ENCODE measurements at places on chromosomes 1 and 21.

DNA sequence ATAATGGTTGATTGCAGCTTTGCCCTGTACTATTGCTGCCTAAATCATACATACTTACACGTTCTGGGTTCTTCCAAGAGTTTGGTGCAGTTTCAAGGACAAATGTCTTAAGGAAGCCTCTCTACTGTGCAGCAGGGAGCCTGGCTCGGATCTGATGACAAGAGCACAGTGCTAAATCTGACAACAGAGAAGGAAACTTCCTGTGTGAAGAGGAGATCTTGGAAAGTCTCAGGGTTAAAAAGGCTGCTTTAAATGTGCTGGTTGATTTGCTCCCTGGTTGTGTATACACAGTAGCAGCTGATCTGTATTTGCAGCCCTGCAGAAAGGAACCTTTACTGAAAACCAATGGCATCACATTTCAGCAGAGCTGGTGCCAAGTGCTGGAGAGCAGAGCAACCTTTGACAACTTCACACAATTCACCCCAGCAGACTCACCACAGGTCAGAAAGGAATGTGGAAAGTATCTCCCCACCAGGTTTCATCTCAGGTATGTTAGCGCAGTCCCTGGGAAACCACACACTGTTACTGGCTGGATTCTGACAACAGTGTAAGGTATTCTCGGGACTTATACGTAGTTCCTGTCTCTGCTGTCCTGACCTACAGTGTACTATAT lies 355.0 kb upstream of the ESRRG start:
- no peak for DNase-seq

DNA sequence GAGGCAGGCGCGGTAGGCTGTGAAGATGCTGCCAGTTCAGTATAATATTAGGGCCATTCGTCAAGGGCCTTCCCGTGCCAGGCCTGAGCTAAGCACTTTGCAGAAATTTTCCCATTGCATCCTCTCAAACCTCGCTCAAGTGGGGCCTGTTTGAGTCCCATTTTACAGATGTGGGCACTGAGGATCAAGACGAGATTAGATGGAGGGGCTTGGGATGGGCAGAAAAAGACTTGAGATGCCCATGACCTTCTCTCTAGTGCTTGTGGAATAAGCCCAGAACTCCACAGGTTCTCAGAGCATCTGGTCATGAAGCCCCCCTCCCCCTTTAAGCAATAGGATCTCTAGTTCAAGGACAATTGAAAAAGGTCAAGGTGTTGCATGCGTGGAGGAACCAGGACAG lies 9.9 kb downstream of the EPHA8 start:
- no peak for DNase-seq

DNA sequence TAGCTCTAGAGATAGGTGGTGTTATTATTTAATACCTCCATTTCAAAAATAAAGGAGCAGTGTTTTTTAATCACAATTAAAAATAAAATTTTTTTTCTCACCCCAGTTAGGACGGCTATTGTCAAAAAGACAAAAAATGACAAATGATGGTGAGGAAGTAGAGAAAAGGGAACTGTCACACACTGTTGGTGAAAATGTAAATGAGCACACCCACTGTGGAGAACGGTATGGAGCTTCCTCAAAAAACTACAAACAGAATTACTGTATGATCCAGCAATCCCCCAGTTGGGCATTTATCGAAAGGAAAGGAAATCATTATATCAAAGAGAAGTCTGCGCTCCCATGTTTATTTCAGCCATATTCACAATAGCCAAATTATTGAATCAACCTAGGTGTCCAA lies 148.7 kb upstream of the NR5A2 start:
- DNase-seq, result no peak

GRCh38 chr1:231397886-231398671 lies 24.0 kb downstream of the EGLN1 start:
- DNase-seq, result no peak

DNA sequence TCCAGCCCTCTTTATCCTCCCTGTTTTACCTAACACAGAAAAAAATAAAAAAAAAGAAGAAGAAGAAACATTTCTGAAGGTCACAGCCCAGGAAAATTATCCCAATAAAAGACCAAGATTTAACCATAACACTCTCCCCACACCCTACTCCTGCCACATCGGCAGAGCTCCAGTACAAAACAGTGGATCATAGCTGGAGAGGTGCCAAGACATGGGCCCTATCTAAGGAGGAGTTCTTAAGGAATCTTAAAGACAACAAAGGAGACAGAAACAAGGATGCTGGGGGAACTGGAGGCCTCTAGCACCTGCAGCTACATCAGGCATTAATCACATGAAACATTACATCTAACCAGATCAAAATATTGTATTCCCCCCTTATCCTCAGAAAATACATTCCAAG lies 432.8 kb downstream of the MATN1 start:
- DNase-seq, result no peak

- no peak for DNase-seq
These were observed 23.2 kb upstream of the CLDN17 start for GRCh38 chr21:30189773-30190172.

- no peak for DNase-seq
These were observed 595 bp upstream of the DDR2 start for GRCh38 chr1:162631546-162632191.

DNA sequence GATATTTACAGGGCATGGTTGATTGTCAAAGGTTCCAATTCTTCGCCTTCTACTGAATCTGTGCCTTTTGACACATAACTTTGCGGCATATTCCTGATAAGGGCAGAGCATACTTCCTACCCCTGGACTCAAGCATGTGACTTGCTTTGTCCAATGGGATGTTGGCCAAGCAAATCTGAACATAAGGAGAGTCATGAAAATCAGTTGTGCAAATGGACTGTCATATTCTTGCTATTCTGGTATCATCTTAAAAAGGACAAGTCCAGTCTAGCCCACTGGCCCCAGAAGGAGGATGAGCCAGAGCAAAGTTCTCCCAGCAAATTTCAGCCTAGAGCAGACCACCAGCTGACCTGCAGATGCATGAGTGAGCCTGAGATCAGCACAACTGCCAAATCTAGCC lies 41.0 kb upstream of the MUTYH start:
- DNase-seq, result no peak

GRCh38 chr1:206448471-206448870 lies 21.8 kb upstream of the IKBKE start:
- no peak for DNase-seq

DNA sequence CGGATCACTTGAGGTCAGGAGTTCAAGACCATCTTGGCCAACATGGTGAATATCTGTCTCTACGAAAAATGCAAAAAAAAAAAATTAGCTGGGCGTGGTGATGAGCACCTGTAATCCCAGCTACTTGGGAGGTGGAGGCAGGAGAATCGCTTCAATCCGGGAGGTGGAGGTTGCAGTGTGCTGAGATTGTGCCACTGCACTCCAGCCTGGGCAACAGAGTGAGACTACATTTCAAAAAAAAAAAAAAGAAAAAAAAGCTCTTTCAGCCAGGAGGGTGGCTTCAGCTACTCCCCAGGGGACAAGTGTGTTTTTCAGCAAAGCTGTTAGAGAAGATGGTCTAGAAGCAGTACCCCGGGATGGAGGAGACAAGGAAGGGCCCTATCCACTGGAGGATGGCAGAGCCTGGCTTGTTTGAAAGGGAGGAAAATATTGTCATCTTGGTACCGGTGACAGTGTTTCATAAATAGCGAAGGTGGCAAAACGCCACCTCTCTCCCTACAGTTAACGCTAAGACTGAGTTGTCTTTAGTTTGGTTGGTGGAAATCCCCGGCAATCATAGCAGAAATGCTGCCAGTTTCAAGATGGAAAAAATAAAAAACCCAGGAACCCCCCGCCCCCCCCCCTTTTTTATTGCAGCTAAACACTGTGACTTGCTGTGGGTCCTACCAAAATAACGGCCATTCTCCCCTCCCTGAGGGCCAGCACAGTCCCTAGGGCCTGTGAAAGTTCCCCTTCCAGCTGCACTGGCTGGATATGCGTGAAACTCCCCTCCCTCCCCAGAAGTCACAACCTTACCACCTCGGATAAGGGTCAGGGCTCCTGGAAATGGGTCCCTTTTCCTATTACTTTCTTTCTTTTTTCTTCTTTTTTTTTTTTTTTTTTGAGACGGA lies 3.5 kb downstream of the PIK3CD start:
- DNase-seq, result peak; percentile 56

DNA sequence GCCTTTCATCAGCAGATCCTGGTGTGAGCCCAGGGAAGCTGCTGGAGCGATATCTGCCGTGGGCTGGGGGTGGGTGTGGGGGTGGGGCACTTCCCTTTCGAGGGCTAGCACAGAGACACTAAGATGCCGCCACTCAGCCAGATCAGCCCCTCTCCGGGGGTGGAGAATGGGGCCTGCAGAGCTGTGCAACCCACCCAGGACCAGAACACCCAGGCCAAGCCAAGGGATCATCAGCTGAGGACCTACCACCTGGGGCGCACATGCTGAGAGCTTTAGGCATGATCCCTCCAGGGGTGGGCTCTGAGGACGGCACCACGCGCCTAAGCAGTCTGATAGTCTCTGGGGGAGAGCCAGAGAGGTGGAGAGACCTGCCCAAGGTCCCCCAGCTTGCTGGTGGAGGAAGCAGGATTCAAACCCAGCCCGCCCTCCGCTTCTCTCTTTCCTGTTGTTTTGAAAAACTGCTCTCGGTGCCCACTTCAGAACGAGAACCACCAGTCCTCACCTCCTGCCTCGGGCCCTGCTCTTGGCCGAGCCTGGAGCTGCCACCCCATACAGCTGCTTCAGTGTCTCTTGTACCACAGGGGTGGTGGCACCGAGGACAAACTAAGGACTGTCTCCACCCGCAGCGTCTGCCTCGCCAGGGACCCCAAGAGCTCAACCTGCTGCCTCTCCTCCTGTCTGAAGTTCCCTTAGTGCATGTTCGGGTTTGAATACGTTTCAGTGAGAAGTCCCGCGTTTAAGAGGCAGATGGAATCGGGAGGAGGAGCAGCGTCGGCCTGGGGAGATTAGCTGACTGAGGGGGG lies 39.7 kb upstream of the RUNX3 start:
- DNase-seq, result no peak

GRCh38 chr1:111592389-111593361 lies 26.9 kb upstream of the RAP1A start:
- peak; percentile 93 for DNase-seq

- no peak for DNase-seq
These were observed 310.5 kb downstream of the PRDM2 start for GRCh38 chr1:14010476-14010875.

DNA sequence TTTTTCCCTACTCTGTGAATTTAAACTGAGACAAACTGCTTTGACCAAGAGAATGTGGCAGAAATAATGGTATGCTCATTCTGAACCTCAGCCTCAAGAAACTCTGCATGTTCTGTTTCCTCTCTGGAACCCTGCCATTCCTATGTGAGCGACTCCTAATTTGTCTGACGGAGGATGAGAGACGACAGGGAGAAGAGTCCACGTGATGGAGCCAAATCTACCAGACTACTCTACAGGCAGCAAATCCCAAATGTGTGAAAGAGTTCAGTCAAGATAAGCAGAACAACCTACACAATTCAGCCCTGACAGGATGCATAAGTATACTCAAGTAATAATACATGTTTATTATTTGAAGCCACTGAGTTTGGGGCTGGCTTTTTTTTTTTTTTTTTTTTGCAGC lies 153.5 kb downstream of the DPYD start:
- DNase-seq, result no peak

GRCh38 chr1:203038891-203039608 lies 12.8 kb downstream of the PPFIA4 start:
- no peak for DNase-seq

DNA sequence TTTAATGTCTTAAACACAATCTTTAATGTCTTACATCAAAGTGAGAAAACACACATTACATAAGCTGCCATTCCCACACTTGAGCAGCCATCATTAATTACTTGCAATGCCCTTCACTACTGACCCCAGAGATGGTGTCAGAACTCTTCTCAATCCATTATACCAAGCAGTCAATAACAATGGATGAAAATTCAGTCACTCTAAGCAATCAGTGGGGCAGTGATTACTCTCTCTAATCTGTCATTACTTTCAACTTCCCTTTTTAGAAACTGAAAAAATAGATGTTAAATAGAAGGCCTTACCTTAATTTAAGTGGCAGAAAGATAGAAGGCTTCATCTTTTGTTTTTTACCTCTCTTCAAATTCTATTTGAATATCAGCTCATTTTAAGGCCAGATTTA lies 9.7 kb upstream of the FRRS1 start:
- no peak for DNase-seq

DNA sequence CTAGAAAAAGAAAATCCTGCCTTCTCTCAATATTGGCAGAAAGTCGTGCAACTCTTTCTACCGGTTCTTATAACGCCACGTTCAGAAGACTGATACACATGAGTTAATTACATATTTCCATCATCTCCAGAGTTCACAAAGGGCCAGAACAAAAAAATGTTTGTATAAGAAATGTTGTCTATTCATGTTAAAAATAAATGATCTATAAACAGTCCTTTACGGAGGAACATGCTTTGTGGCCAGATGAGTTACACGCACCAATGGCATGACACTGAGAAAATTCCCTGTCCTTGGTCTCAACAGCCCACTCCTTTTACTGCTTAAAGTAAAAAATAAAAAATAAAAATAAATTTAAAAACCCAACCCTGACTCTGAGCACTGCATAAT lies 29.5 kb downstream of the C2CD2 start:
- DNase-seq, result no peak

DNA sequence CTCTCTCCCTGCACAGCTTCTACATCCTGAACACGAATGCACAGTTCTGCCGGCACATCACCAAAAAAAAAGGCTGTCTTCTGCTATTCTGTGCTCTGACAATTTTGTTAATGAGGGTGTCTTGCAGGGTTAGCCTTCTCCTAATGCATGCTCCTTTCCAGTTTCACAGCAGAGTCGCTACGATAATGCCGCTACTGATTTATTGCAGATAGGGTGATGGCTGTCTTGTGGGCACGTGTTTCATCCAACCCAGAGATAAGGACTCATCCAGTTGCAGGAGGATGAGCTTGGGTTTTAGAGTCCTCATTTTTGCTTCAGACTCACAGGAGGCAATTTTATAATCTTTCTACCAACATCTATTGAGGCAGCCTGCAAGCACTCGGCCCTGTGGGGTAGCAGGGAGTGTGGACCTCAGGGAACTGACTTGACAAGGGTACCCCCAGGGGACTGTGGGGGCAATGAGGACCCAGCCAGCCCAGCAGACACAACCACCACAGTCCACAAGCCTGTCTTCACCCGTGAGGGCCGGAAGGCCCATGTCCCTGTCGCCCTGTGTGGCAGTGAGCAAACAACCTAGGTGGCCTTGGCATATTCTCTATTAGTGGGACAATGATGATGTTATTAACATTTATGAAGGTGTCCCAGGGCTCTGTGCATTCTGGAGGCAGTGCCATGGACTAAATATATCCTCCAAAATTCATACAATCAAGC lies 15.4 kb upstream of the UTS2 start:
- no peak for DNase-seq

- no peak for DNase-seq
These were observed 37.3 kb upstream of the ZRANB2 start for GRCh38 chr1:71118086-71118485.

DNA sequence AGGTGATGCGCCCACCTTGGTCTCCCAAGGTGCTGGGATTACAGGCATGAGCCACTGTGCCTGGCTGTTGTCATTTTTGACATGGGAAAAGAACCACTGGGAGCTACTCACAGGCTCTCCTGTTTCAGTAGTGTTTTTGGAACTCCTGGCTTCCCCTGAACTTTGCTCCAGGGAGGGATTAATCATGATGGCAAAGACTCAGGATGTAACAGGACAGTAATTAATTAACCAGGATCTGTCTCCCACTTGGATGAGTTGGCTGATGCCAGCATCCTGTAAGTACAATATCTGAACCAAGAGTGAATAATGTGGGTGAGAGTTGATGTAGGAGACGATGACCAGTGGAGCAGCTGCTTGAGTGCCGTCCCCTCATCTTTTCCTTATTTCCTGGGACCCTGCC lies 4.9 kb downstream of the SFT2D2 start:
- no peak for DNase-seq
